D721Med (cell line): ENCODE measurements at places on chromosomes 6 and 20.

DNA sequence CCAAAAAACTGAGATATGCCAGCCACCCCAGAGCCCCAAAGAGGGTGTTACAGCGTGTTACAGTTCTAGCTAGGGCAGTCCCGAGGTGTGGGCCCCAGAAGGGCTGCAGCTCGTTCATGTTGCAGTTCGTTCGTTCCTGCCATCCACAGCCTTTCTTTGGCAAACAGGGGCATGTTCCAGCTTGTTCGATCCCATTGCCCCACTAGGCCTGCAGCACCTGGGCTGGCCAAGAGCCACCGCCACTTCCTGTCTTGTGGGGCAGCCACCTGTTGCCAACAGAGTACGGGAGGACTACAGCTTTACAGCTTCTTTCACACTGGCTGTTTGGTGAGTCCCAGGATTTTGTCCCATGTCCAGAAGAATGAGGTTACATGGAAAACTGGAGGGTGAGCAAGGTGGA is 198.1 kb downstream of the MMUT start:
- DNase-seq = no peak

DNA sequence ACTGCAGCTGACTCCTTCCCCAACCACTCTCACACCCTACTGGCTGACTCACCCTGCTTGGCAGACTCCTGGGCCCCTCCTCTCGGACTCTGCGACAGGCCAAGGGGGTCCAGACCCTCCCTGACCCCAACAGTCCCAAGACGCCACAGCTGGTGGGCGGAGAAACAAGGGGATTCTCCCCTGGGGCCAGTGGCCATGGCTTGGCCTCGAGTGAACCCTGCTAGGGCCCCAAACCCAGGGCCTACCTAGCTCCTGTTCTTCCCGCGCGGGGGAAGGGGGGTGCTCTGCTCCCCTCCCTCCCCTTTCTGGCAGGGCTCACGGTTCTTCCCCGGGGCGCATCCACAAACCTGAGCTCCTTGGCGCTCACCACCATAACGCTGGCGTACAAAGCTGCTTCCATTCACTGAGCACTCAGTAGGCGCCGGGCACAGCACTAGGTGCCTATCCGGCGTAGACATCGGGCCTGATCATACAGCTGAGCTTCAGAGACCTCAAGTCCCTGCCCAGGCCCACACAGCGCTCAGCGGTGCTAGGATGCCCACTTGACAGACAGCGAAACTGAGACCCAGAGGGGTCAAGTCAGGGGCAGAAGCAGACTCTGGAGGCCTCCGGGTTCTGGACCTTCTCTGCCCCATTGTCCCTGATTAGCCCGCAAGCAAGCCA is 597 bp downstream of the ADA start:
- no peak for DNase-seq

DNA sequence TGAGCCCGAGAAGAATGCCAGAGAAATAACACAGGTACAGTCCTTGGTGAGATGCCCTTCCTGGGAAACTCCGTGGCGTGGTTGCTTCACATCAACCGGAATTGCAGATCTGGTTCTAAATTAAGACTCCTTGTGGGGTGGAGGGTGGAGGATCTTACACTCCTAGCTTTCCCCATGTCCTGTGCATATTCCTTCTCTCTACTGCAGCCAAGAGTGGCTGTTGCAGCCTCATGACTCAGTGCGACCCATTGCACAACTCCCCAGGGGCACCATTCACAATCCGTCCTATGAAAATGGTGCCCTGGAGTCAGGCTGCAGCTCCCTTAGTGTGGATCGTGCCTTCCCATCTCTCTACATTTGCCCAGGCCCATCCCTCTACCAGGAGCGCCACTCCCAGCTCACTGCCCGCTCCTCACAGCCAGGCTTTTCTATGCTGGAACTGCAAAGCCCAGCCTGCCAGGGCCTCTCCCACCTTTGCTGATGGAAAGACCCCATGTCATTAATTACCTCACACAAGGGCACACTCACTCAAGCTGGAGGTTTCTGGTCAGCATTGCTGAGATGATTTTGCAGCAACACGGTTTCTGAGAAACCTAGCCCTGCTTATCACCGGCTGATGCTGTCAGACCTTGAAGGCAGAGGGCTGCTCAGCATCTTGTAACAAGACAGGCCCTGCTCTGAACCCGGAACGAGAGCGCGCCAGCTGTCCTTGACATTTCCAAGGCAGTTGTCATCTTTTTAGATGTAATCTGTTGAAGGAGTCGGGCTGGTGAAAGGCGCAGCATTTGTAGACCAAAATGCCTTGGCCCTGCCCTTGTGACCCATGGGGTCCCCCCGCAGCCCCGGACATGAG is 39.7 kb downstream of the SIRPA start:
- no peak for DNase-seq

DNA sequence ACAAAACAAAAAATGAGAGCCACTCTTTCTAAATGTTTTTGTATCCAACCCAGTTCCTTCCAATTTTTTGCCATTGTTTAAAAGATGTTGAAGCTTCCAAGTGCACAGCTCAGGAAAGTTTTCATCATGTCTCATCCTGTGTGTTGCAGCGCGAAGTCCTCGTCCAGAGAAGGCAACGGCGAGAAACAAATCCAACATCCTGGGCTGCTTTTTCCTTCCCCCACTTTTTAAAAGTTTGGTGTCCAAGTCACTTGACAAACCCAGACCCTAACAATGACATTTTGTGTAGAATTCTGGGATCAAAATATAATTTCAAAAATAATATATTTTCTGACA is 92.3 kb downstream of the ANKRD60 start:
- no peak for DNase-seq

DNA sequence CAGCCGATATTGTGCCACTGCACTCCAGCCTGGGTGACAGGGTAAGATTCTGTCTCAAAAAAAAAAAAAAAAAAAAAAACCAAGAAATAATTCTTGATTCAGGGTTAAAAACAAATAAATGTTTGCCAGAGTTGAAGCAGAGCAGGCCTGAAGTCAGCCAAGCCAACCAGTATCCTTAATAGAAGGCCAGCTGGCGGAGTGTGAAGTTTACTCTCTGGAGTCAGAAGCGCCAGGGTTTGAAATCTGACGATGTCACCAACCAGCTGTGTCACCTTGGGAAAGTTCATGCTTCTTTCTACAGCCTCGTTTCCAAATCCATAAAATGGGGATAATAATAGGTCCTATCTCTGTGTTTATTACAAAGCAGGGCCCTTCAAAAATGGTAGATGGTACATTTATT is 73.0 kb upstream of the ENPP5 start:
- no peak for DNase-seq

DNA sequence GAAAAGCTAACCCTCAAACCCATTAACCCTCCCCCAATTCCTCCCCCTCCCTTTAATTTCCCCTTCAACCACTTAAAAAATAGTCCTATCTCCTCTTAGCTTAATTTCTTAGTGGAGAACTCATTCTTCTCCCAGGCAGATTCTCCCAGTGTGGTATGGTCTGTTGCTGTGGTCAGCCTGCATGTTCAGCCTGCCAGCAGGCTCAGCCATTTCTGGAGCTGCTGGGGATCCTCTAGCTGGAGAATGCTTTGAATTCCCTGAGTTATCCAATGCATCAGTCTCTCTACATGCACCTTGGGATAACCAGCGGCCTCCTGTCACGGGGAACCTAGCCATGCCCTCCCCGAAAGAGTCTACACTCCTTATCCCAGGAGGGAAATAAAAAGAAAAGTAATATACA is 375.4 kb upstream of the RSPO3 start:
- no peak for DNase-seq

GRCh38 chr6:44399991-44400390 is 12.5 kb downstream of the CDC5L start:
- DNase-seq = no peak

- no peak for DNase-seq
Measured at GRCh38 chr6:145323646-145324045, 411.7 kb downstream of the EPM2A start.

DNA sequence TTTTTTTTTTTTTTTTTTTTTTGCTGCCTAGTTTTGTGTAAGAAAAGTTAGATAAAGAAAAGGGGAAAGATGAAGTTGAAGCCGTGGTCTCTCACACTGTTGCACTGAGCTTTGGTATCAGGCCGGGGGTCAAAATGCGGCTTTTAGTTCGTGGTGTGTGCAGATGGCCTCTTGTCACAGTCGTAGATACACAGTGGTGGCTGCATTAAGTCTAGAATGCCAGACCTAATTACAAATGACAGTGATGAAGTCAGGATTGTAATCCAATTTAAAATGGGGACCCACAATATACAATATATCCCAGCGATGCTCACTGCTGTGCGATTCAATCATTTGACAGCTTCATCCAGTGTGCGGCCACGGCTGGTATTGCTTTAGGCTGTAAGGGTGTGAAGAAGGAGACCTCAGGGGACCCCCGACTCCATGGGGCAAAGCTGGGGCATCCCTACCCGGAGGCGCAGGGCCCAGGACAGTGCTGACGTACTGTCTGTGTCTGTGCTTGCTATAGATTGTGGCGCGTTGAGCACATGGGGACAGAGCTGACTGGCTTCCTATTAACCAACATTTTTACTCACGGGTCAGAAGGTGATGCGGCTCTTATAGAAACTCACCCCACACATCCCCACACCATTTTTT is 210.0 kb upstream of the SOX4 start:
- no peak for DNase-seq

DNA sequence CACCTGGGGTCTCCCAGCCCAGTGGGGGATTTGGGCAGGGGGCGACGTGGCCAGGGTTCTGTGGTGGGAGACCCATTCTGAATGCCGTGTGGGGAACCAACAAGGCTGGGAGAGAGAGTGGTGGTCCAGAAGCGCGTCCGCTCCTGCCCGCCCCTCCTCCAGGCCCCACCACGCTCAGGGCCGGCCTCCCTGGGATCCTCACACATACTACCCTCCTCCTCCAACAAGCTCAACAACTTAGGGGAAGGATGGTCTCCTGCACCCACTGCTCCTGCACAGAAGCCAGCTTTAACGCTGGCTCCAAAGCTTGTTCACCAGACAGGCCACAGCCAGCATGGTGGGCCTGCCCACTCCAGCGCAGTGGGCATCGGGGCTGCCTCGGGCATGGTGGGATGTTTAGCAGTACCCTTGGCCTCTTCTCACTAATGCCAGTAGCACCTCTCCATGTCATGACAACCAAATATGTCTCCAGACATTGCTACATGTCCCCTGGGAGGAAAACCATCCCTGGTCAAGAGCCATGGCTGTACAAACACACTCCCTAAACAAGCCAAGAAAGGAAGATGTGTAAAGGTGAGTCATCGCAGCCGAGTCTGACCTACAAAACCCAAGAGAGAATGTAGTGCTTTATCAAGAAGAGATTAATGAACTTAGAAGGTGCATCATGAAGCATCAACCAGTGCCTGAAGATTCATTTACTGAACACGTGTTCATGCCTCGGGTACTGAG is 75.7 kb downstream of the BMP7 start:
- no peak for DNase-seq

- DNase-seq = no peak
Measured at GRCh38 chr6:4794140-4794707, 18.0 kb downstream of the CDYL start.

DNA sequence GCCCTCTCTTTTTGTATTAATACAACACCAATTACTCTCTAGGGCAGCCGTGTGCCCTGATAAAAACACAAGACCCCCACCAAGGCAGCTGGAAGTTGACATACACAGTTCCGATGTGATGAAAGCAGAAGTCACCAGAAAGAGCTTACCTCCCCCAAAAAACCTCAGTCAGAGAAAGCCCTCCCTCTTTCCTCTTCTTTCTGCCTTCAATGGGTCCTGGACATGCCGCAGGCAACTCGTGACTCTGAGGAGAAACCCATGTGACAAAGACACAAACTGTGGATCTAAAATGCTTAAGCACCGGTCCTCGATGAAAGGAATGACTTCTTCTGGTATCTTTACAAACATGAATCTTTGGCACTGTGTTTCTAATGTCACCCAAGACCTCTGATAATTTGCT is 117.7 kb upstream of the CCDC28A start:
- DNase-seq = no peak

- no peak for DNase-seq
Measured at GRCh38 chr6:33416386-33417127, 1.4 kb downstream of the CUTA start.

DNA sequence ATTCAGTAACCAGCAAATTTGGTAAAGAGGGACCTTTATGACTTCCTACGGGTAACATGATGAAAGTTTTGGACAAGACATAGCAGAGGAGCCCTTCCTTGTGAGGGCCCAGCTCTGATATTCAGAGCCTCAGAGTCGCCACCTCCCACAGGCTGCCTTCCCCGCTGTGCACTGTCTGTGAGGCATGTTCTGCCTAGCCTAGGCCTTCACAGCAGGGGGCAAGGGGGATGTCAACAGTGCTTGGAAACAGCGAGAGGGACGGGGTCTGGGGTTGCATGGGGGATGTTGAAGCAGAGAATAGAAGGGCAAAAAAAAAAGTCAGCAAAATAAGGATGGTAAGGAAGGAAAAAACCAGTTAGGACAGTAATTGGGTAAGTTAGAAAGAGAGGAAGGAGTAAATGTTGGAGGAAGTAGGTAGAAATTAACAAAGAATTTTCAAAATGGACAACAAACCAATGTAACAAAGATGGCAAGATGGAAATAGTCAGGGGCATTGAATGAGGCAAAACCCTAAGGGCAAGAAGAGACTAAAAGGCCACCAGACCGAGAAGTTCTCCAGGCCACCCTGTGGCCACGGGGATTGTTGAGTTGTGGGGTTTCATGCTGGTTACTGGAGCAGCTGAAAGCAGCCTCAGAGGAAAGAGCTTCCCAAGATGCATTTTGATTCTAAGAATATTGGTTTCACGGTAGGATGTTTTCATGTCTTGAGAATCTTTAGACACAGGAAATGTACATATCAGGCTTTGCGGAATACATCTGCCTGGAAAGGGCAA is 139.8 kb downstream of the LY86 start:
- no peak for DNase-seq

DNA sequence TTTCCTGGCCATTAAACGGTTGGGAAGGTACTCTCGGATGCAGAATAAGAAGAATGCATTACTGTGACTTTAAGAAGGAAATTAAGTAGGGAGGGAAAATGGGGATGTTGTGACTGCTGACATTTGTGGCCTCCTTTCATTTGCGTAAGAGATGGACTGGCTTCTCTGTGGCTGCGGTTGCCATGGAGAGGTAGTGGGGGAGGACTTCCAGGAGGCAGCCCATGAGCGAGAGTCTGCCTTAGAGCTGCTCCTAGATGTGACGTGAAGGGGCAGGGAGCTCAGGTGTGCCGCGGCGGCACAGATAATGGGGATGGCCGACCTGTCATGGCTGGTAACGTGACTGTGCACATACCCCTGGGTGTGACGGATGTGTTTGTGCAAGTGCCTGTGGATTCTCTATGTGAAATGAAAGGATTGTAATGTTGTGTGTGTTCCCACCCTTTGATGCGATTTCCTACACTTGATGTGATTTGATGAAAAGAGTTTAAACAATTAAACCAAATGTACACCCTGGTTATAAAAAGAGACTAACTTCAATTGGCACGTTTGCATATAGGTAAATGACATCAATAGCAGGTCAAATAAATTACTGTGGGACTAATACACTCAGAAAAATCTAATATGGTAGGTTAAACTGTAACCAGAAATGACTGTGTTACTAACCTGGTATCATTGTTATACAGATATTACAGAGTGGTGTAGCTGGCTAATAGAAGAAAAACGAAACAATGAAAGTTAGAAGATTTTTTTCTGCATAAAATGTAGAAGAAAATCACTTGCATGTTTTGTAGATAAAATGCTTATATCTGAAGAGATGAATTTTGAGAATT is 48.9 kb downstream of the HIVEP1 start:
- DNase-seq = no peak

- no peak for DNase-seq
Measured at GRCh38 chr6:112215488-112216284, 38.7 kb downstream of the LAMA4 start.
